ENCODE measurements at places on chromosomes 13 and 19.

- no peak for DNase-seq
These were observed 69.9 kb downstream of the COG3 start for GRCh38 chr13:45534604-45535003.

DNA sequence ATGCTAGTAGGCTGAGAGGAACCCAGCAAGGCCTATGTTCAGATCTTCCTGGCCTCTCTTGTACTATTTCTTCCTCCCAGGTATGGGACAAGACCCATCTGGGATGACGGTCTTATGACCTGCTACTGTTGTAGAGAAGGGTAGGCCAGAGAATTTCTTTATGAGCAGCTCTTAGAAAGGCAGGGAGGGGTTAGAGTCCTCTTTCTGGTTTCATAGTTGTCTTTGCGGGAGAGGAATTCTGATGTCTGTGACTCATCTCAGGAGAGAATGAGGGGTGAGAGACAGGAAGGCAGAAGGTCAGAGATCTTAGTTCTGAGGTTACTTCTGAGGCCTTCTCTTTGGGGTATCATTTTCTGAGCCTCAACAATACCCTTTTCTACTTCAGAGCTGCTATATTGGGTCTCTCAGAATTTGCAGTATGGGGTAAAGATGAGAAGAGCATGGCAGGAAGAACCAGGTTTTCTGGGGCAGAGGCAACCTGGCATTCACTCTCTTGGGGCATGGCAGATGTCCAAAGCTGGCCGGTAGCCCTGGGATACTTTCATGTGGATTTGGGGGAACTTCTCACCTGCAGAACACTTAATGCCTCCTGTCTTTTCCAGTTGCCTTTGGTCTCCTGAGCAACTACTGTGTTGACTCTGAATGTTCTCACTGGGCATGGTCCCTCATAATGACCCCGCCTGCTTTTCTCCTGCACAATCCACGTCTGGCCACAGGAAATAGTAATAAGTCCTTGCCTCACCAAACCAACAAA is 154.4 kb downstream of the GGACT start:
- peak; percentile 80 for DNase-seq

GRCh38 chr13:48808683-48809082 is 155.0 kb downstream of the CYSLTR2 start:
- DNase-seq: peak; percentile 55

- DNase-seq: peak; percentile 84
These were observed 25.9 kb downstream of the RCN3 start for GRCh38 chr19:49553451-49554271.

DNA sequence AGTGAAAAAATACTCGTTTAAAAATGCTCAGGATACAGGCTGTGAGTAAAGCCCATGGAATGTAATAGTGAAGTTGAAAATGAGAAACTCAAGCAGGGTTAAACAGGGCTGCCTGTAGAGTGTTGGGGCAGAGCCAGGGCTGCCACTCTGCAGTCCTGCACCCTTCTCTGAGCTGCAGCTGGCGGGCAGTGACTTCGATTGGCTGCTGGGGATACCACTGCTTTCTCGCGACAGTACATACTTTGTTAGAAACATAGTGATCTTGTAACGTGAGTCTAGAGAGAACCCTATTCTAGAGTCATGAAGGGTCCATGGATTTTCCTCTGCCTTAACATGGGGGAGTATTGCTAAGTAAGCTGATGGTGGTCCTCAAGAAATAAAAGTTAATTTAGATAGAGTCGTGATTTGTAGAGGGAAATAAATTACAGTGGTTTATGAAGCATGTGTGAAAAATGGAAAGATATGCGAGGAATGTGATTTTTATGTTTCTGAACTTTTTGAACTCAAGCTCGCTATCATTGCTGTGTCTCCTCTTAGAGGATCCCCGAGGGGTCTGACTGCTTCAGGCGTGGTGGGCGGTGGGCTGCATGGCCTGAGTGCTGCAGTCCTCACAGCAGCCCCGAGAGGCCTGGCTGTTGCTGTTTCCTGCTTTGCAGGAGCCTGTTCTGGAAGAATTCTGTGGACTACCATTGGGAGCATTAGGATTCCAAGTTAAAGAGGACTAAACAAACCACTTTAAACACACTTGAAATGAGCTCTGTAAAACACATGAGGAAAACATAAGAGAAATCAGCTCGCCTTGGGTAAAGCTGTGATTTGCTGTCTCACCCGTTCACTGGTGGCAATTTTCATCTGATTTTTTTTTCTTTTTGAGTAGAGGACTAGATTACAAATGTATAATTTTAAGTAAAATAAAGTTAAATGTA is 95.7 kb downstream of the ARHGEF7 start:
- DNase-seq: peak; percentile 93

DNA sequence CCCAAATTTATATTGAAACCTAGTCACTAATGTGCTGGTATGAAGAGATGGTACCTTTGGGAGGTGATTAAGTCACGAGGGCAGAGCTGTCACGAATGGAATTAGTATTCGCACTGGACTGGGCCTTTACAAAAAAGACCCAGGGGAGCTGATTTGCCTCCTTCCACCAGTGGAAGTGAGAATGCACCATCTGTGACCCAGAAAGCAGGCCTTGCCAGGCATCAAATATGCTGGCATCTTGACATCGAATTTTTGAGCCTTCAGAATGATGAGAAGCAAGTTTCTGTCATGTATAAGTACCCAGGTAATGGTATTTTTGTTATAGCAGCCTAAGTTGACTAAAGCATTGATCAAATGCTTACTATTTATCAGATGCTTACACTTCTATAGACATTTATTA is 373.6 kb downstream of the FGF14 start:
- no peak for DNase-seq

DNA sequence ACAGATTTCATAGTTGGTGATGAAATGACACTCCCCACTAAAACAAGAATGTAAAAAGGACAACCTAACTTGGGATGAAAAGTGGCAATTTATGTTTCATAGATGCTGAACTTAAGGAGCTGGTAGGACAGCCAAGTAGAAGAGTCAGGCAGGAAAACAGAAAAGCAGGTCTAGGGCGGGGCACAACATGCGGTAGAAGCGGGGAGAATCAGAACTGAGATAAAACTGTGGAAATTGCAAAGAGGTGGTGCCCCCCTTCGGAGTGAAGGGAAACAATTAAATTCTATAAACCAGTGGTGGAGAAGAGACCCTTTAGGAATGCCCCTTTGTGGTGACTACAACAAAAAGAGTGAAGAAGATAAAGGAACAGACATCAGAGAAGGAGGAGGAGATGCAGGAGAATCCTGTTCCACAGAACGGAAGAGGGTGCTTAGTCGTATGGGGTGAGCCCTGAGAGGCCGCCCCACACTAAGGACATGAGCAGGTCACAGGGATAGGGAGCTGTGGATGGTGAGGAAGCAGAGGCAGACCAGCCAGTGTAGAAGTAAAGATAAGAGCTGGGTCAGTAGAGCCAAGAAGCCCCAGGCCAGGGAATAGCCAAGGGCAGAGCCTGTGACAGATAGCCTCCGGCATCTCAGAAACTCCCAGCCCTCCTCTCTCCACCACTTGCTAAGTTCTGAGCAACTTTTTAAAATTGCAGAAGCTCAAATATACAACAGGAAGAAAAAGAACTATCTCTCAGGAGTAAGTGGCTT is 100.3 kb upstream of the DOCK9 start:
- DNase-seq: no peak
